ENCODE measurements at places on chromosomes 2 and 18.
A peak's percentile ranks its signal among the peaks of the same experiment; 100 is the strongest.

DNA sequence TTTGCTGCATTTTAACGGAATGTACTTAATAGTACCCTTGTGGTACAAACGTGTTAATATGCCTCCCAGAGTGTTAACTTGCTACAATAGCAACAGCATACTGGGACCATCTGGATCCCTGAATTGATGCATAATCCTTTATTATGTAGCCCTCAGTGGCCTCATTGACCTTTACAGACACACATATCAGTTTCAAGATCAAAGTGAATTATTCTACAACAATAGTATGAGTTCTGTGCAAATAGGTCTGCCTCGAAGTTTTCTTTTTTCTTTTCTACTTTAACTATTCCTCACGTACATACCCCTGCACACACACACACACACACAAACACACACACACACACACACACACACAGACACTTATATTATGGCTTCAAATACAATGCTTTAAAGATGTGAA, 1622.1 kb downstream of the LRP1B start:
- no peak for DNase-seq

DNA sequence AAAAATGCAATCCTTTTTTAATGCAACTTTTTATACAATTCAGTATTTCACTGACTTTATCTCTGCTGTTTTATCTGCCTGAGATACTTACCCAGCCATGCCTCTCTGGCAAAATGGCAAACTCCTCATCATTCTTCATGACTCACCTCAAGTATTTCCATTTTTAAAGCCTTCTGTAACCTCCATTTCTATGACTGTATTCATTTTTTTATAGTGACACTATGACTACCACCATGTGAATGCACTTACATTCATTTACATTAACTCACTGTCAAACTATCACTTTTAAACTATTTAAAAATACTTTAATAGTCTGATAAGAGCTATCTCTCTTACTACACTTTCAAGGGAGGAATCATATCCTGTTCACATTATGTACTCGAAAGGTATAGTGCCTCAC, 99.4 kb upstream of the SCN7A start:
- no peak for DNase-seq

DNA sequence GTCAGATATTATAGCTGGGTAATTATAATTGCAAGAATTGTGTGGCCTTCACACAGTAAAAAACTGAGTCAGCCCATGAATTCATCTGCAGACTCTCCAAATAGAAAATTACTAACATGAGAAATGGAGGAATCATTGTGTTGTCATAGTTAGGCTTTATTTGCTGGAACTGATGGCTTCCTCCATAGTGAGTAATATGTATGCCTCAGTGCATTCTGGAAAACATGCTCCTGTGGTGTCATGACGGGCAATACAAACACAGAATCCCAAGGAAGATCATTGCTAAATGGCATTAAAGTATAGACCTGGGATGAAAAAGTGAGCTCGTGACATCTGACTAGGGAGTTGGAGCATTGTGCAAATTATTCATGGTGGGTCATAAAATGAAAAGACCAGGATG, 23.6 kb upstream of the NMS start:
- DNase-seq = no peak

DNA sequence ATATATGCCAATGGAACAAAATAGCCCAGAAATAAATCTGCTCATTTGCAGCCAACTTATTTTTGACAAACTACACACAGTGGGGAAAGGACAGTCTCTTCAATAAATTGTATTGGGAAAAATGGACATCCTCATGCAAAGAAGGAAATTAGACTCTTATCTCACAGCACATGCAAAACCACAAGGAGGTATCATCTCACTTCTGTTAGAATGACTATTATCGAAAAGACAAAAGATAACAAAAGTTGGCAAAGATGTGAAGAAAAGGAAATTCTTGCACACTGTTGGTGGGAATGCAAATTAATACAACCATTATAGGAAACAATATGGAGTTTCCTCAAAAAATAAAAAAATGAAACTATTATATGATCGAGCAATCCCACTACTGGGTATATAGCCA, 16.3 kb upstream of the WDR75 start:
- DNase-seq = no peak

DNA sequence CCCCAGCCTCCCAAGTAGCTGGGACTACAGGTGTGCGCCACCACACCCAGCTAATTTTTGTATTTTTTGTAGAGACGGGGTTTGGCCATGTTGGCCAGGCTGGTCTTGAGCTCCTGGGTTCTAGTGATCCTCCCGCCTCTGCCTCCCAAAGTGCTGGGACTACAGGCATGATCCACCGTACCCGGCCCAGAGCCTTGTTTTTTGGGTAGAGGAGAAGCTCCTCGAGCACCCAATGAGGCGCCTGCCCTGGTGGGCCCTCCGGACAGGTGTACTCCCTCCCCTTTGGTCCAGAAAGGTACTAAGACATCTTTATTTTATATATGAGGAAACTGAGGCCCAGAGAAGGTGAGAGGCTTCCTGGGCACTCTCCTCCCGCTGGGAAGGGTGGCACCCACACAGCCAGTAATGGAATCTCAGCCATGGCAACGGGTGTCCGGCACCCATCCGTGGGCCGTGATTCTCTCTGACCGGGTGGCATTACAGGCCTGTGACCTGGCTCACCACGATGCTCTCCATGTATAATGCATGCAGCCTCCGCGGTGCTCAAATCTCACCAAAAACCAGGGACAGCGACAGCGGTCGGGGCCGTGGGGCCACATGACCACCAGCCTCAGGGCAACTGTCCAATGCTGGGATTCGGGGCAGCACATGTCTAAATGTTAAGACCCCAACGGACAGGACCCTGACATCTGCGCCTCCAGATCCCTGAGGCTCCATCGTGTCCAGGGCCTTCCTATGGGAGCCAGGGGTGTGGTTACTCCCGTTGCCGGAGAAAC, 16.8 kb upstream of the KLHL30 start:
- no peak for DNase-seq

DNA sequence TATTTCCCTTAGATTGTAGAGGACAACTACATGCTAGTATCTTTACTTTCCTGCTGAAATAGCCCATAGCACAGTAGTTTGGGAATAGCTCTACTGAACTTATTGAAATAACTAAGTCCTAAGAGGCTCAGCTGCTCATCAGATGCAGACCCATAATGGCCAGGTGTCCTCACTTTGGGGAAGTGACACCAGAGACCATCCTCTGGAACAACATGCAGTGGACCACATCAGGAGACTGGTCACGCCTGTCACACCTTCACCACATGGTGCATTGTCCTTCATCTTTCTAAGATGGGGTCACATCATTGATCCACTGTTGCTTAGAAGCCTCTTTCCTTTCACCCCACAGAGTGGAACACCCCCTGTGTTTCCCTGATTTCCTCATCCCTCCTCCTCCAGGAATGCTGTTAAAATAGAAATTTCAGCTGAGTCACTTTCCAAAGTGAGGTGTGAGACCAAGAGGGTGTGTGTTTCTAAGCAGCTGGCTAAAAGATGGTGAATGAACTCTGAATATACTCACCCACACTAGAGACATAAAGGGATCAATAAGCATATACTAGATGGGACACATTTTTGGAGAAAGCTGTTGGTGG, 215.2 kb upstream of the LRRTM1 start:
- no peak for DNase-seq

- DNase-seq = no peak
Measured at GRCh38 chr2:240585101-240585500, 1.4 kb upstream of the CAPN10 start.

DNA sequence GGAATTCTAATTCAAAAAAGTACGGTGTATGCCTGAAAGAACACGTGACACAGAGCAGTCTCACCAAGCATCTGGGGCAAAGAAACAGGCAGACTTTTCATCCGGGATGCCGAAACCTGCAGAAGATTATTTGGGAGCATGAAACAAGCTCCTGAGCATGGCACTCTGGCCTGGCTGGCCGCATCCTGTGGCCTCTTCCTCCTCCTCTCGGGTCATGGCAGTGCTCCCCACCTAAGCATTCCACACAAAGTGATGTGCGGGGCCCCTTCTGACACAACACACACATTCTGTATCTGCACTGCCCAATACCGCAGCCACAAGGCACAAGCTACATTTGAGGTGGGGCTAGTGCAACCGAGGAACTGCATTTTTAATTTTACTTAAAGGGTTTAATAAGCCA, 380.8 kb downstream of the NBAS start:
- no peak for DNase-seq

GRCh38 chr2:101087638-101088037, 63.5 kb downstream of the TBC1D8 start:
- DNase-seq = no peak

DNA sequence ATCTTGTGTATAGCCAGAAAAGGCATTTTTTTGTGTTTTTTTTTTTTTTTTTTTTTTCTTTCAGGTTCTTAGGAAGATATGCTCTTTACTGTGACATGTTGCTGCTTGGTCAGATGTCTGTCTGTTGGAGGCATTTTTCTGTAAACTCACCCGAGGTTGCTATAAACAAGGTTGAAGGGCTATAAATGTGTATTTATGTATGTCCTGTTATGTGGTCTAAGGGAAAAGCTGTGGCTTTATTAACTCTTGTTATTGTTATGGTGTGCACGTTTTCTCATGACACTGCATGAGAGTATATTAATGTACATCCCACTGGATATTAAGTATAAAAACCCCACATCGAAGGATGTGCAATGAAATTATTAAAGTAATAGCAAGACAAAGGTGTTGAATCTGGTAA, 102.0 kb downstream of the ZNF532 start:
- no peak for DNase-seq

- DNase-seq = no peak
Measured at GRCh38 chr2:39521876-39522517, 84.9 kb upstream of the MAP4K3 start.

- no peak for DNase-seq
Measured at GRCh38 chr2:30272761-30273573, 41.6 kb downstream of the LBH start.

- no peak for DNase-seq
Measured at GRCh38 chr18:13745696-13746095, 19.2 kb downstream of the RNMT start.

DNA sequence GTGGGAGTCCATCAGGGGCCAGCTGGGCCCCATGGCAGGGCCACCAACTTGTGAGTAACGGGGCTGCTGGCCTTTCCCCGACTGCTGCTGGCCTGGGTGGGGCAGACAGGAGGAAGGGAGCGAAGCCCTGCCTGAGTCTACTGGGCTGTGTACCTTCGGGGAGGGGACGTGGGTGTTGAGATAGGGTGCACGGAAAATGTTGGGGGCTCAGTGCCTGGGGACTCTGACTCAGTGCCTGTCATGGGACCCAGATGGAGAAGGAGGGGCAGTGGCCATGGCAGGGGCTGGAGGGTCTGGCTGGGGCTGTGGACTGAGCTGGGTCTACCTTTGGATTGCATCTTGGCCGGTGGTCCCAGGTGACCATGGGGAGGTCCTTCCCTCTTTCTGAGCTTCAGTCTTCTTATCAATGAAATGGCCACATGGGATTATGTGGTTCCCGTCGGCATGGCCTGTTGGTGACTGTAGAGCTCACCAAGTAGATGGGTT, 4.0 kb downstream of the SLC4A3 start:
- no peak for DNase-seq

- DNase-seq = peak; percentile 68
Measured at GRCh38 chr2:152716805-152717227, 445 bp downstream of the PRPF40A start.

DNA sequence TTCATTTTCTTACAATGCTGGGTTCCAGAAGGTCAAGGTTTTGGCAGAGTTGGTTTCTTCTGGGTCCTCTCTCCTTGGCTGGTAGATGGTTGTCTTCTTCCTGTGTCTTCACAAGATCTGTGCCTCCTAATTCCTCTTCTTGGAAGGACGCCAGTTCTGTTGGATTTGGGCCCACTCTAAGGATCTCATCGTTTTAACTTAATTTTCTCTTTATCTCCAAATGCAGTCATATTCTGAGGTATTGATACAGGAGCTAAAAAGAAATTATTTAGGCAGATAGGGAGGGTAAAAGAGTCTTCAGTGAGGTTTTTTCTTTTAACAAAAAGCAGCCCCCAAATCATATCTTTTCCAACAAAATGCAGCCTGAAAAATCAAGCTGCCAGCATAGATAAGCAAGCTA, 998.4 kb downstream of the SOCS6 start:
- DNase-seq = no peak

GRCh38 chr2:121359170-121359569, 74.2 kb upstream of the TFCP2L1 start:
- no peak for DNase-seq

GRCh38 chr2:29742656-29743055, 178.7 kb downstream of the ALK start:
- DNase-seq = no peak

- DNase-seq = no peak
Measured at GRCh38 chr2:42819160-42819559, 26.8 kb upstream of the HAAO start.

DNA sequence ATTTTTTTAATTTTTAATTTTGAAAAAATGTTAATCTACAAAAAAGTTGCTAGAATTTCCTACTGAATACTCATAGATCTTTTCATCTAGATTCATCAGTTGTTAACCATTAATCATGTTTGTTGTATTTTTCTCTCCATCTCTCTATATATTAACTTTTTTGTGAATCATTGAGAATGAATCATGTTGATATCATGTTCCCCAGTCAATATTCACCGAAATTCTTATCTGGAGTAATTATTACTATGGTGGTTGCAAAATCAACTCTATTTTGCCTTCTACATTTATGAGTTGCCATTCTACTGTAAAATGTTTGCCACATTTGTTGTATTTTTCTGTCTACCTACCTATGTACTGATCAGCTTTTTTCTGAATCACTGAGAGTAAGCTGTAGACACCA, 154.0 kb downstream of the SPP2 start:
- no peak for DNase-seq

DNA sequence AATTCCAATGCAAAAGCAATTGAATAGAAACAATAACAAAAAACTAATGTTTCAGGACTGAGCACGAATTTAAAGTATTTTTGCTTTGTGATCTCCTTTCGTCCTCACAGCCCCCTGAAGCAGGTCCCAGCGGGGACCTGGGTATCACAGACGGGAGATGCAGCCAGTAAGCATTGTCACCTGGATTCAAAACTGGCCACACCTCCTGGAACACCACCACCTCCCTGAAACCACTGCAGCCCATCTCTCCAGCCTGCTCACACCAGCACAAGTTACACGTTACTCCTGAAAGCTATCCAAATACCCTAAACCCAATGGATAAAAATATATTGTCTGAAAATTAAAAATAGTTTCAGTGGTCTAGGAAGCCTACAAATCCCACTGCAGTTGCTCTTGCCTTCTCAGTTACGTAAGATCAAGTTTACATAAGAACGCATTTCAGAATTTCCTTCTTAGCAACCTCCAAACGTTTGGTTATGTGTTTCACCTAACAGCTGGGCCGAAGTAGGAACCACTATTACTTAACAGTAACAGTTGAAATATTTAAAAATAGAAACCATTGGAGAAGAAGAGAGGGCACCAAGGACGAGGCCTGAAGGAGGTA, 178.0 kb downstream of the HDAC4 start:
- peak; percentile 44 for DNase-seq
